ENCODE measurements at places on chromosomes 2 and 18. TPM values are rescaled to one million over a fixed set of nuclear protein-coding genes. Genes with fewer than 3 reads are reported as not detected.

The CD8B gene
- not detected for total RNA-seq

- DNase-seq, result no peak
- no peak overlapping the region for H3K27ac ChIP-seq
- no peaks in the 10 kb centered on the region for H3K27me3 ChIP-seq
- no peaks in the 10 kb centered on the region for H3K36me3 ChIP-seq
- H3K4me3 ChIP-seq, result no peak overlapping the region
- peaks cover 14% of the 10 kb centered on the region for H3K4me1 ChIP-seq
These were observed 160.0 kb downstream of the PHLPP1 start for GRCh38 chr18:62875323-62875722.

- H3K4me1 ChIP-seq, result no peaks in the 10 kb centered on the region
- H3K27ac ChIP-seq, result no peak overlapping the region
- H3K27me3 ChIP-seq, result no peaks in the 10 kb centered on the region
- no peaks in the 10 kb centered on the region for H3K36me3 ChIP-seq
- no peak overlapping the region for H3K4me3 ChIP-seq
These were observed 33.4 kb upstream of the CLASP1 start for GRCh38 chr2:121682396-121683298.

The SERPINE2 gene
- total RNA-seq, result 51.1 TPM

Data from SJCRH30 (cell line).